ENCODE measurements at places on chromosomes 5 and 9. TPM values are rescaled to one million over a fixed set of nuclear protein-coding genes. Genes with fewer than 3 reads are reported as not detected.

GRCh38 chr5:135058331-135058732, 24.3 kb upstream of the PITX1 start:
- DNase-seq, result no peak

DNA sequence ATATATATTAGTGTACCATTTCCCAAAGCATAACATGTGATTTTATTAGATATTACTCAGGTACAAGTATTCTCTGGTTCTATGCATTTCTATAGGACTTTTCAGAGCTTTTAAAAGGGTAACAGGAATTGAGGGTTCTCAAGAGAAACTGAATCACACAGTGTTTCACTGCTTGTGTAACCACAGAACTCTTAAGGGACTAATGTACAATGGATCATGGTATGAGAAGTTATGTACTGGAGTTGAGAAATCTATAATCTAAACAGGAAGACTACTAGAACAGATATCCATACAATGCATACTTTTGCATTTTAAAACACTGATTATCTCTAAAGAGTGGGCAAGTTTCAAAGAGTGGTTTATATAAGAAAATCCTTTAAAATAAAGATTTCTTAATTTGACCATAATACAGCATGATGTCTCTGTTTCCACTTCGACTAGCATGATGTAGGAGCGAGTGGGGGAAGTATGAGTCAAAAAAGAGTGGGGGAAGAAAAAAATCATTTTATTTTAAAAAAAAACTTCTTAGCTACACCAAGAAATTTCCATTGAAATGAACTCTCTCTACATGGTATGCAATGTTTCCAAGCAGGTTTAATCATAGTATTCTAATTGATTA, 183.5 kb downstream of the RFX3 start:
- no peak for DNase-seq

DNA sequence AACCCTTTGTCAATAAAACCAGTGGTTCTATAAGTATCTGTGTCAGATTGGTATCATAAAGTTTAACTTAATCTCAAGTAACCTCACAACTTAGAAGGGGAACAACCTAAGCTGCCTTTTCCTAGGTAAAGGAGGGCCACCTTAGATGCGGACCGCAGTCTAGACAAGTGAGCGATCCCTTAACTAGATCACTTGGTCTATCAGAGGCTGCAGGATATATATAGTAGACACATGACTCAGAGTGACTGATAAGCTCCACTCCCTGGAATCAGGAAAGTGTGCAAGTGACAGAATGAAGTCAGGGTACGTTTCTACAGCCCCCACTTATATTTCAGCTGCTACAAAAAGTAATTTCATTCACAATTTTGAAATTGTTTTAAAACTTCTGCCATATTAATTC, 7.4 kb downstream of the REEP5 start:
- no peak for DNase-seq

DNA sequence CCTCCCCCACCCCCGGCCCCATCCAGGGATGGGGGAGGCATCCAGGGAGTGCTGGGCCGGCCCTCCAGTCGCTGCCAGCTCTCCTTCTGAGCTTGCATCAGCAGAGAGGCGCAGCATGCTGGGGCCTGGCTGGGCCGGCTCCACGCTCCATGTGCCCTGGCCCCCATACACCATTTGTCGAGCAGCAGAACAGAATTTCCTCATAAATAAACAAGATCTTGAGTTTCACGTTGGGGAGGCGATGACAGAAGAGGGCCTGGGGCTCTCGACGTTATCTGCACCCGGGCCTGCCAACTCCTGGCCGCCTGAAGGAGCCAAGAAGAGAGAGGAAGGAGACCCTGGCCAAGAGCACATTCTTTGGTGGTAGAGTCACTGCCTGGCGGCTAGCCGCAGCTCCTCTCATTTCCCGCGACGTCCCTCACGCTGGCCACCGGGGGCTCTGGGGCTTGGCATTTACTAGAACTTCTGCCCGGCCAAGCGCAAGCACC, 177.0 kb downstream of the FGF18 start:
- DNase-seq, result peak; percentile 95

The PALM2AKAP2 gene
- 2.1 TPM for total RNA-seq

The CATSPER3 gene
- total RNA-seq, result 0.08 TPM
